ENCODE measurements at places on chromosomes 2 and 18. TPM values are rescaled to one million over a fixed set of nuclear protein-coding genes. Genes with fewer than 3 reads are reported as not detected.

- no peak for DNase-seq
These were observed 6.2 kb downstream of the APOB start for GRCh38 chr2:21037671-21038108.

The CMPK2 gene
- 15.3 TPM for total RNA-seq

GRCh38 chr2:98703738-98704137, 27.2 kb downstream of the MGAT4A start:
- DNase-seq = no peak

DNA sequence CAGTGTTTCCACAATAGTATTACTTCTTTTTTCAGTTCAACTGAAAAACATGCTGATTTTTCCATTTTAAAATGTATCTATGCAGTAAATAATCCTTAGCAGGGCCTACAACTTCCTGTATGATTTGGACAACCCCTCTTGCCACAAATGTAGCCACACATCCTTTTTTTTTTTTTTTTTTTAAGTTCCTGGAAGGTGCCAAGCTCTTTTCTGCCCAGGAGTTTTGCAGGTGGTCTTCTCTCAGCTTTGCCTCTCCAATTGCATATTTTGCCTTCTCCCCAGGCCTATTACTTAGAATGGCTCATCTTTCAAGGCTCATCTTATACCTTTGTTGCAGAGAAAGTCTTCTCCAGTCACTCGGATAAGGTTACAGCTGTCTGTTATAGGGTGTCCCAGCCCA, 11.6 kb downstream of the KLHL14 start:
- no peak for DNase-seq

GRCh38 chr2:88955607-88956006, 264.1 kb downstream of the RPIA start:
- no peak for DNase-seq

The MYCN gene
- total RNA-seq = 7.9 TPM

- DNase-seq = no peak
These were observed 57.2 kb downstream of the RAD51AP2 start for GRCh38 chr2:17461087-17461475.

DNA sequence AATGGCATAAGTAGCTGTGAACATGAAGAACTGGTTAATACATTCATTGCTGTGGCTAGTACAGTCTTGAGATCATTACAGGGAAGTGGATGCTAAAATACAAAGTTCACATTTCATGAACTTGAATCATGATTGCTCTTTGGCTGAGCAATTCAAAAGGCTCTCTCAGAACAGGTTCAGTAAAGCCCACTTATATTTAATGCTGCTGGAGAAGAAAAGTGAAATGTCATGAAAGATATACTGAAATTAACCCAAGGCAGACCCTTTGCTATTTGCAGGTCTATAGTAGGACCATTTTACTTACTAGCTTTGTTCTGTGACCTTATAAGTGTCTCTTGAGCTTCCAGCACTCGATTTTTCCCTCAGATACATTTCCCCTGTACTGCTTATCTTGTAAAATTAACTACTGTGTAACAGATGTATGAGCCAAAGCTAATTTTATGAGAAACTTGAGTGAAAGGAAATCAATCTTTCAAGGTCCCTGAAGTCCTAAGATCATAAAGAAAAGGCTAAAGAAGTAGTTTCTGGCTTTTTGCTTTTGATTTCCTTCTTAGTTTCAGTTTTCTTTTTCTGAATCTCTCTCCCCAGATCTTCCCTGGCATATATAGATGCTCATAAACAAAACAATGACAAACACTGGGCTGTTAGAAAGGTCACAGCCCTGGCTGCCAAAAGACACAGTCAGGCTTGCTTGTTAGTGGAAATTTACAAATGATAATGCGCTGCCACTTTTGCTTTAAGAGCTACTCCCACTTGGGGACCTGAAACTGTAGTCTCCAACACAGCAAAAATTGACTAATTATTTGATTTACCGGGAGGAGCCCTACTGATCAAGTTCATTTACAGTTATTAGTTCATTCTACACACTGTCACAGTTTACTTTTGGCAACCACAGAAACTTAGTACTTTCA, 132.7 kb upstream of the XPO1 start:
- DNase-seq = peak; percentile 60

- no peak for DNase-seq
These were observed 333.4 kb upstream of the RAB6C start for GRCh38 chr2:129646107-129646506.

The CREG2 gene
- total RNA-seq = 8.1 TPM

DNA sequence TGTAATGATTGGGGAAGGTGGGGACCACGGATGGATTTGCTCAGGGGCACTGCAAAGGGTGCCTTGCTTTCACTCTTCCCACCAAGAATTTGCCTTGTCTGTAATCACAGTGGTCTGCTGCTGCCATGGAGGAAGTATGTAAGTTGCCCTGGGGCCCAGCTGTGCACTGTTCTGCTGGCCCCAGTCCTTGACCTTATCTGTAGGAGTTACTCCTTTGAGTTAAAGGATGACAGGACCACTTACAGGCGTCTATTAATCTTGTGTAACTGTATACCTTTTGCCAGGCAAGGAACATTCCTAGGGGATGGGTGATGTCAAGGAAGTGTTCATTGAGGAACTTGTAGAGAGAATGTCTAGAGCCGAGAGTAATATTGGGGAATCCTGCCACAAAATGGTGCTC, 212.8 kb upstream of the LRRTM1 start:
- no peak for DNase-seq

DNA sequence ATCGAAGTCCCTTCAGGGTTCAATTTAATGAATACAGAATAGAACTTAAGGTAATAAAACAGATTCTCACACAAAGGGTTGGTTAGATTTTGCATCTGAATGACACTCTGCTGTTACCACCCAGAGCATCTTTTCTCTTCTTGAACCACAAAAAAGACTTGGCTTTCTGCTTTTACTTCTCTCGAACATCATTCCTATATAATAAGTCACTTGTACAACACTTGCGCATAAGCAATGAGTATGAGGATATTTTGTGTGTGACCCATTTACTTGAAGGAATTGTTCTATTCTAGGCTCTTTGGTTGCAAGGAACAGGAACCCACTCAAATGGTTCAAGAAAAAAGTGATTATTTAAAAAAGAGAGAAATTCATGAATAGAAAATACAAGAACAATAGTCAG, 126.2 kb downstream of the NUP35 start:
- no peak for DNase-seq

The SAG gene
- not detected for total RNA-seq

The QPCT gene
- total RNA-seq = 10.4 TPM

The PID1 gene
- total RNA-seq = 33.4 TPM

The BOLL gene
- total RNA-seq = not detected

- DNase-seq = no peak
These were observed 207.7 kb upstream of the CRIM1 start for GRCh38 chr2:36147670-36148390.

- DNase-seq = no peak
These were observed 24.5 kb downstream of the RTTN start for GRCh38 chr18:70181015-70181414.

DNA sequence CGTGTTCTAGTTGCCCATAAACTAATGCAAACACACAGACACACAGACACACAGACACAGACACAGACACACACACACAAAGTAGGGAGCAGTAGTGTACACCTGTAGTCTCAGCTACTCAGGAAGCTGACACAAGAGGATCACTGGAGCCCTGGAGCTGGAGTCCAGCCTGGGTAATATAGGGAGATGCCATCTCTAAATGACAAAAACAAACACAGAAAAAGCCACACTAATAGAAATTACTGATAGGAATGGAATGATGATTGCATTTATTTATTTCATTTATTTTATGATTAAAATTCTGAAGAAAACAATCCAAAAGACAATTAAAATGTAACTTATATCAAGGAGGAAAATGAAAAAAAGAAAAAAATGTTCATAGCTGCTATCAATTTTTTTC, 30.8 kb downstream of the TCF4 start:
- DNase-seq = no peak

DNA sequence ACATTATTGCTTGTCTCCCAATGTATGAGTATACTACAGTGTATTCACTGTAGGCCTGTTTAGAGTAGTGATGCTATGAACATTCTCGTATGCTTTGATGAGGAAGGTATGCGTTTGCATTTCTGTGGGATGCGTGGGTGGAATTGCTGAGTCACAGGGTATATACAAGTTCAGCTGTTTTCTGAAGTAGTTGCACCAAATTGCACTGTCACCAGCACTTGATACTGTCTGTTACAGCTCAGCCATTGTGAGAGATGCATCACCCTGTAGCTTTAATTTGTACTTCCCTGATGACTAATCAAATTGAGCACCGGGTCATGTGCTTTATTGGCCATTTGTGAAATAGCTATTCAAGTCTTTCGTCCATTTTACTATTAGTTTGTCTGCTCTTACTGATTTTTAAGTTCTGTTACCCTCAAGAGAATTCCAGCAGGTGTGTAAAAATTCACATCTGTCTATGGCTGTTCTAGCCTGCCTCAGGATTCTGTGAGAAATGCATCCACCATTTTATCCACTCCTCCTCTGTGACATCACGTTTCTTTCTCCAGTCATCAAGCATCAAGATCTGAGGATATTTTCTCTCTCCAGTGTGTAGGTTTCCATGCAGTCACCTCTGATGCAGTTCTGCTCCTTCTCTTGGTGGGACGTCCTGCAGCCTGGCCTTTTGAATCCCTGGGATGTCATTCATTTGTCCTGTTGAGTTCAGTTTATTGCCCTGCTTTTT, 72.5 kb downstream of the DGKD start:
- no peak for DNase-seq

DNA sequence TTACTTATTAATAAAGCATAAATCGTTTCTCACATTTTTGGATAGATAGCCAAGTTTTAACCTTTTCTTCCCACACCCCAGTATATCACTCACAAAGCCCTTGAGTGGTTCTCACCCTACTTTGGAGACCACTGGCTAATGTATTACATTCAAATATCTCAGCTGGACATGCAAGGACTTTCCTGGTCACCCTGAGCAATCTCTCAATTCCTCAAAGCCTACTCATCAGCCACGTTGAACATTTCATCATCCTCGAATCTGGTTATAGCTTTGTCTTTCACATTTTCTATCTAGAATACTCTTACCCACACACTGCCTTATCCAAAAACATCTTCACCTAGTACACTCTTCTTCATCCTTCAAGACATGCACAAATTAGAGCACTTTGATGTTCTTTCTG, 71.1 kb upstream of the MAPRE2 start:
- DNase-seq = no peak

DNA sequence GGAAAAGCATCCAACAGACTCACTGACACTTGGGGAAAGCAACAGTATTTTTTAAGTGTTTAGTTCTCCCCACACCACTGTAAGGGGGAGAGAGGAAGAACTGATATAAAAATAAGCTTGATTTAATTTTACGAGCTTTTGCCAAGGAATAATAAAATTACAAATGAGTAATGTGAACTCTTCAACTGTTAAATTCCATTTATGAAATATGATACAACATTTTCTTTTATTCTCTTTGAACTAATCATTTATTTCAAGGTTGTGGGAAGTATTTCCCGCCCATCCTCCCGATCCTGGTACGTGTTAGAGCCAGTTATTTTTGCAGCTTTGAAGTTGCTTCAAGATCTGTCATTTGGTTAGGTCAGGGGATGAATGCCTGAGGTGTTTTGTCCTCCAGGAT, 35.2 kb downstream of the WDPCP start:
- DNase-seq = no peak

DNA sequence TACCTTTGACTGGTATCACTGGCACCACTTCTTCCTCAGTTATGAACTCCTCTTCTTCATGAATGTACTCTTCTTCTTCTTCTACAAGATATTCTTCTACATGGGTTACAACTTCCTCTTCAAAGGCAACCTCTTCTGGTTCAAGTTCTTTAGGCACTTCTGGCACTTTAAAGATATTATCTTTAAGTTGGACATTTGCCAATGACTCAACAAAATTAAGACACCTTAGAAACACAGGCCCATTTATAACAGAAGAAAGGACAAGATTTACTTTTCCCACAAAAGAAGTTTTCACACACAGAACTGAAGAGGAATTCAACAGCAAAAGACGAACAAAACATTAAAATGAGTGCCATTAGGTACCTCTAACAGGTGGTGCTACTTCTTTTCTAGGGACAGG, 127.3 kb downstream of the TTN start:
- DNase-seq = no peak

The CRYGD gene
- 1.2 TPM for total RNA-seq

- no peak for DNase-seq
These were observed 98.1 kb downstream of the LRRC30 start for GRCh38 chr18:7329016-7329415.

The RESP18 gene
- total RNA-seq = 1.1 TPM

DNA sequence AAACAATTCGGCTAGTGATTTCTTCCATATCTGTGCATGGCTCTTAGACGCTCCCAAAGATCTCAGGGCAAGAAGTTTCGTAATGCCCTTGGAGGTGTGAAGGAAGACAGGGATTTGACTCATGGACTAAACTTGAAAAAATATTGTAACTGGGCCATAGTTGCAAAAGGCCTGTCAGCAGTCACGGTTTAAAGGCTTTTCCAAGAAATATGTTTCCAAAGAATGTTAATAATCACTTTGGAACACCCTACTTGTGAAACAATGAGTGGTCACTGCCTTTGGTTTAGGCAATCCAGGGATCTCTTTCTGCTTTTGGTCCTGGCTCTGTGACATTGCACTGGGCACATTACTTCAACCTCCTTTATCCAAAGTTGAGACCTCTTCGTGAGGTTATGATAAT, 102.5 kb upstream of the RASGRP3 start:
- DNase-seq = no peak

The IL1RL2 gene
- total RNA-seq = 2.0 TPM

- DNase-seq = no peak
These were observed 679 bp upstream of the WDR75 start for GRCh38 chr2:189440644-189440946.

DNA sequence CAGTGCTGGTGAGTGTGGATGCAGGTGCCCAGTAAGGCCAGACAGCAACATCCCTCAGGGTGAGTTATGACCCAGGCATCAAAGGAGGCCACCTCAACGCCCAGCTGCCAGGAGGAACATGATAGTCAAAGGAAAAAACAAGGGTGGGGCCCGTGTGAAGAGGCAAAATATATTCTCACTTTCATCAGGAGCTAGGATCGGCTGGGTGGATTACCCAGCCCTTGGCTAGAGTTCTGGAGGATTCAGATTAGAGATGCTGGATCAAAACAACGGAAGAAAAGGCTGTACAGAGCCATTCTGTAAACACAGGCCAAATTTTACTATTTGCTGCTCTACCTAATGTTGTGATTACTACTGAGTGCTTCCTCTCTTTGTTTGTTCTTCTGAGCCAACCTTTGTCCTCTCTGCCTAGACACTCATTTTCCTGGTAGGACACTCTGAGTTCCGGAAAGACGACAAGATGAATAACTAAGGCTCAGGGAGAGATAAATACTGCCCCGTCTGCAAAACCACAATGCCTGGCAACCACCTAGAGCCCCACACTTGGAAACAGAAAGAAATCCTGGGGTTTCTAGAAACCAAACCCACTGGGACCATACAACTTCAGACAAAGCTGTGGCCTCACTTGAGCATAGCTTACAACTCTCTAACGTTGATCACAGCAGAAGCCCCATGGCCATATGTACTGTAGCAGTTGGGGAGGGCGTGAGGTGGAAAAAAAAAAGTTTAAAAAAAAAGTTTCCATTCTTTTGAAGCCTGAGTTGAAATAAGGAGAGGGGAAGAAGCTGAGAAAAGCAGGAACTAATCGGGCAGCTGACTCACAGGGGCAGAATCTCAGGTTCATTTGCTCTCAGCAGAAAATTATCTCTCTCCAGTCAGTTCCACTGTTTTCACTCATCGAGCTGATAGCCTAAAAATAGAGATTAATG, 17.8 kb upstream of the PMAIP1 start:
- peak; percentile 22 for DNase-seq

The ETAA1 gene
- 22.2 TPM for total RNA-seq

All from spinal cord (tissue), 10 donors.